ENCODE measurements at places on chromosomes 1 and 21. TPM values are rescaled to one million over a fixed set of nuclear protein-coding genes. Genes with fewer than 3 reads are reported as not detected.

Gene SLC6A9
- total RNA-seq = 0.87 TPM

Gene TEDDM1
- not detected for total RNA-seq

Gene CDCA8
- 67.5 TPM for total RNA-seq

DNA sequence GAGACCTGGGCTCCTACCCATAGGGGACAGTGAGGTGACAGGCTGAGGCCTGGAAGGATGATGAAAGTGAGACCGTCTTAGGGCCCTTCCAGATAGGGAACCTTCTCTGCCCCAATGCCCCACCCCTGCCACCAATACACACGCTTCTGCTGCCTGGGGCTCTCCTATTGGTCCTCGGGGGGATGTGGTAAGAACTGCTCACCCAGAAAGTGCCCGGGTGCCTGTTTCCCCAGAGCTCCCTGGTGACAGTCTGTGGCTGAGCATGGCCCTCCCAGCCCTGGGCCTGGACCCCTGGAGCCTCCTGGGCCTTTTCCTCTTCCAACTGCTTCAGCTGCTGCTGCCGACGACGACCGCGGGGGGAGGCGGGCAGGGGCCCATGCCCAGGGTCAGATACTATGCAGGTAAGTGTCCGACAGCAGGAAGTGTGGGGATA is 948 bp downstream of the SEMA4A start:
- peak; percentile 69 for ATAC-seq

- ATAC-seq = no peak
Observed at GRCh38 chr1:227892489-227893299, 55.0 kb downstream of the WNT9A start.

Data from activated T-helper 17 cell treated with anti-CD3 and anti-CD28 coated beads, Interleukin-2, amount 50 U/mL, for 72 hours (primary cell).